Activated naive CD4-positive, alpha-beta T cell treated with Interleukin-2 at 50 U/mL for 16 hours (primary cell): ENCODE measurements at places on chromosomes 3 and 15.

DNA sequence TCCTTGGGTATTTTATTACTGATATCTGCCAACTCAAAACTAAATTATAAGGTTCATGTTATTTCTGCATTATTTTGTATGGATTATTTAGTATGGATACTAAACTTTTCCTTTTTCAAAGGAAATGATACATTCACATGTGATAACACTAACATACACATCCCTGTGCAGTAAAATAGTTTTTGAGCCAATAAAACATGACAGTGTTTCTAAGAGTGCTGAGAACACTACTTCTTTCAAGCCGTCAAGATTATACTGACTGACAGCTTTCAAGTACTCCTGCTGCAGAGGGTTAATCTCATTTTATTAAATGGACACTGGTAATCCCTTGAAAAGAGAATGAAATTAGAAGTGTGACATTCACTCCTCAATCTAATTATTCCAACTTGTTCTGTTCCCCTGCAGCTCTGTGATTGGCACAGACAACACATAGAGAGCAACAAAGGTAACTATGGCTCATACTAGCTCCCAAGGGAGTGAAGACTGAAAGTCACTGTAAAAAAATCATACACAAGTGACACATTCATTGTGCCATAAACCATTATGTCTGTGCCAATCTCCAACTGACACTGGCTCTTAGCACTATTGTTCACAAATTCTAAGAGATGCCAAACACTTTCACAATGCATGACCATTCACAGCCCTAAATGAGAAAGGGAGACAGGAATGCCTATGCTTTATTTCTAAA is 468.6 kb downstream of the SHQ1 start:
- no peak for DNase-seq

DNA sequence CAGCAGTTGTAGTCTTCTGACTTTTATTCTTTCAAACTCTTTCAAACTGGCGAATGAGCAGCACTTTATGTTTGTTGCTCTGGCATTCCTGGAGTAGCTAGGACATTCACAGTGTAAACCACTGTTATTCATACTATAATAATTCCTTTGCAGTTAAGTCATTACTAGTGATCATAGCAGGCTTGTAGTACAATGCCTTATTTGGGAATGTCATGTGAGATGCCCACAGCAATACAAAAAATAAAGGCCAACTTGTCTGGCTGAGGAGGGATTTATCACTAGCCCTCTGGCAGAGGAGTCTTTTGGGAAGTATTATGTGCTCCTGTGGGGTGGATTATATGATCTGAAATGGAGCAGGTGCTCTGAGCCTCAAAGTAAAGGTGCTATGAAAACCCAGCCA is 197.2 kb downstream of the VGLL3 start:
- no peak for DNase-seq

DNA sequence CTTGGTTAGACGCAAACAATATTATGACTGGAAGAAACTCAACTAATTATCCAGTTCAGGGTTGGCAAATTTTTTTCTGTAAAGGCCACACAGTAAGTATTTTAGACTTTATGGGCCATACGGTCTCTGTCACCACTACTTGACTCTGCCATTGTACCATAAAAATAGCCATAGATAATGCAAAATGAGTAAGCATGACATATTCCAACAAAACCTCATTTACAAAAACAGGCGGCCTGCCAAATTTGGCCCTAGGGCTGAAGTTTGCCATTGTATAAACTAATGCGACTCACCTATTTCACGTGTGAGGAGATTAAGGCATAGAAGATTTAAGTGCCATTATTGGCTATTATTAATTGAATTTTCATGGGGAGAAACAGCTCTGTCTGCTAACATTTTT is 116.8 kb upstream of the CNTN6 start:
- DNase-seq = no peak

GRCh38 chr15:80162059-80162554 is 9.3 kb downstream of the FAH start:
- no peak for DNase-seq

DNA sequence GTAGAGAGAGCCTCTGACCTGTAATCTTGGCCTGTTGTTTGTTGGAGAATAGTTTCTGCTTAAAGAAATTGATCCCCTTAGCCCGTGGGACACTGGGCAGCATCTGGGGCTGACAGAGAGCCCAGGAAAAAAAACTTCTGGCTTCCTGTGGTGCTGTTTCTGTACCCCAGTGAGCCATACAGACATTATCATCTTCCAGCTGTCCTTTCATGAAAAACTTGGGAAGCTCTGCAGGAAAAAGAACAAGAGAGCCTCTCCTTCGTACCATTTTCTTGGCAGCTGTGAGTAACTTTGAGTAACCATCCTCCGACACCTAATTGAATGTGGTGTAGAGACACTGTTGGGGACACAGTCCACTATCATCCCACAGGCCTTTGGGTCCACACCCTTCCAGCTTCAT is 333.0 kb downstream of the SHQ1 start:
- DNase-seq = no peak

DNA sequence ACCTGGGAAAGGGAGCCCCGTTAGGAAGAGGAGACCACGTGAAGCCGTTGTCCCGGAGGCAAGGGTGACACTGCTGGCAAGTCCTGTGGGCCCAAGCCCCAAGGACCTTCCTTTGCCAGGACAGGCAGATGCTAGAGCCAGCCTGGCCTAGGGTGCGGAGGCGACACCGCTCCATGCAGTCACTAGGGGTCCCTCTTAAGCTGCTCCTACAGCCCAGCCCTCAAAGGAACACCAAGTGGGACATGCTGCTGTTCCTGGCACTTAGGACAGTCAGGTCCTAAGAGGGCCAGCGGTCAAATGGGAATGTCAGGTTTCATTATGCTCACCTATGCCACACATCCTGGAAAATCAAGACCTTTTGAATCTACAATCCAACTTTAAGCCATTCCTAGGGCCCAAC is 59.7 kb downstream of the RPN1 start:
- DNase-seq = no peak

DNA sequence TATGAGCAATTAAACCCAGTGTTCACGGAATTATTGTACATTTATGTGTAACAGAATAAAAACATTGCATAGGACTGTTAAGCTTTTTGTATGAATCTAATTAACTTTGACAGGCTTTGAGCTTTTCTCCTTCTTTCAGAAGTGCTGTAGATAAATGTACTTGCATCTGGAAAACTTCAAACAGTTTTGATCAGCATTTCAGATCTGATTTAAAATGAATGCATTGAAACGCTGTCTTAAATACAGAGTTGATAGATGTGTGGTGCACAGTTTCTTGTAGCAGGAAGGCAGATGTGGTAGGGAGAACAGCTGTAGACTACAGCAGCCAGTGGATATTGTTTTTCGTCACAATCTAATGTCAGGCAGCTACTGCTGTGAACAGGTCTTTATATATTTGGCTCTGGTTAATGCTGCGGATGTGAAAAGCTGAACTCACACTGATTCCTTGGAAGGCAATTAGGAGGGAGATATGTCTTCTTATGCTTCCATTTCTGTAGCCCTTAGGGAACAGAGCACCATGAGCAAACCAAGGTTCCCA is 193.8 kb upstream of the GOLIM4 start:
- DNase-seq = no peak

GRCh38 chr15:38068626-38069391 is 134.4 kb downstream of the TMCO5A start:
- peak; percentile 4 for DNase-seq

- DNase-seq = no peak
Measured at GRCh38 chr3:141050576-141051442, at the start of gene SPSB4. Gene SPSB4, plus strand, starts transcription at chr3:141051347. Its CDS starts 14,758 bp downstream, at chr3:141066105.

DNA sequence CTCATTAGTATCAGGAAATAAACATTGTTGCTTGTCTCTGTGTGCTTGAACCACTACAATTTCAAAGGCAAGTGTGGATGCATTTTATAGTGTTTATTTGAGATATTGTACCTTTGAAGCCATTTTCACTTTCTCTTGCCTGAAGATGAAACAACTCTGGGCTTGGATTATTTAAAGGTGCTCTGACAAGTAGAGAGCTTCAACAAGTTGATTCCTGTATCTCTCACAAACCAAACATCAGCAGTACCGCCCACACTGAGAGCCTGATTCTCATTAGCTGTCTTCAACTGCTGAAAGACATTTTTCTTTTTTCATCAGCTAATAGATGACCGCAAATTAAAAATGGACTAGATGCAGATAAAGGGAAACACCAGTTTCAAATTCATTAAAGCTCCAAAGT is 806 bp upstream of the CERS3 start:
- no peak for DNase-seq

- DNase-seq = no peak
Measured at GRCh38 chr3:158167737-158168557, 58.1 kb downstream of the RSRC1 start.

GRCh38 chr3:133457025-133457424 is 57.2 kb downstream of the BFSP2 start:
- no peak for DNase-seq

DNA sequence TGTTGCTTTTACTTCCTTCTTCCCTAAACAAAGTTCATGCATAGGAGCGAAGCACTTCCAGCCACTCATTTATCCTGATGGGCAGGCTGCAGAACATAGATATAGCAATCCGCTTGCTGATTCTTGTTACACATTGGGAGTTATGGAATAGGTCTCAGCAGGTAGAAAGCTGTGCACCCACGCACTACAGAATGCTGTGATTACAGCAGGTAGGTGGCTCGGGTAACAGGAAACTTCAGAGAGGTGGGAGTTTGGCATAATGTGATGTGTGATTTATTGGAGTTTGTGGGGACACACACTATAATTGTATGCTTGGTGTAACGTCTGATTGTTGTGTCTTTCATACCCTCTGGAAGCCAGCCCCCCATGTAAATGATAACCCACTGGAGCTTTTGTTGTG is 99.2 kb upstream of the MEIS2 start:
- no peak for DNase-seq

GRCh38 chr3:28841441-28841840 is 439.4 kb upstream of the RBMS3 start:
- DNase-seq = no peak

GRCh38 chr3:128426128-128426921 is 40.4 kb downstream of the DNAJB8 start:
- DNase-seq = peak; percentile 58

DNA sequence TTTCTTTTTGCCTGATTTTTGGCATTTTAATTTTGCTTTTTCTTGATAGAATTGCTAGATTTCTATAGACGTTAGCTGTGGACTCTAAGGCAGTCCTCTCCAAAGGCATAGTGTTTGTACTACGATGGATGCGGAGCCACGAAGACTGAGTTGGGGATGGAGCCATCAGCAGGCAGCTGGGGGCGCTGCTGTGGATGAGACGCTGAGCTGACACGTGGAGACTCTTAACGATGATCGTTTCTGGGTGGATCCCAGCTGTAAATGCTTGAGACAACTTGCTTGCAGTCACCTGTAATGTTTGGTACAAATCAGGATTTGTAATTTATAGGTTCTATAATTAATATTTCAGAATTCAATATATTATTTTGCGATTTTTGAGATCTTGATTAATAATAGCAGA is 13.3 kb upstream of the PPP1R2 start:
- peak; percentile 25 for DNase-seq

DNA sequence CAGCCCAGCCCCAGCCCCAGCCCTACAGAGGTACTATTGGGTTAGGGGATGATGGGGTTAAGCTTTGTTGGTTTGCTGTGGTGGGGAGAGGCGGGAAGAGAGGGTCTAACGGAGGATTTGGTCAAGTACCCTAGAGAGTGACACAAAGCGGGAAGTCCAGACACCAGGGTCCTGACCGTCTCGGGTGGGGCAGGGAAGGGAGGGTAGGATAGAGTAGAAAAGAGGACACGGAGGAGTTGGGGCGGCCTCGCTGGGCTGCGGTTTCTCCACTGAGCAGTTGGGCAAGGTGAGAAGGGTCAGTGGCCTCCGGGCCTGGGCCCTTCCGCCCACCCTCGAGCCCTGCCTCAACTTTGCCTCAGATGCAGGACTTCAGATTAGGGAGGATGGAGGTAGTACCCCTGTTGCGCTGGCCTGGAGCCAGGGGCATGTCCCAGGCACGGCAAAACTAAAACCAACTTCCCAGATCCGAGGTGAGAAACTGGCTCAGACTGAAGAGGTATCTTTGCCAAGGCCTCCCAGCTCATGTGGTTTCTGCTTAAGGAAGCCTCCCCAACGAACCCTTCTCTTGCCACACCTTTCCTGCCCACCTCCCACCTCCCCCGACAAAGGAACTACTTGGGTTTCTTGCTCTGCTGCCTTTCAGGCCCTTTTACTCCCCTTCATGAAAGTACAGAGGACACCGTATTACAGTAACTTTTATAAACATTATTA is 551 bp downstream of the PML start:
- no peak for DNase-seq

GRCh38 chr3:102449341-102449740 is 14.5 kb downstream of the ZPLD1 start:
- DNase-seq = no peak

- no peak for DNase-seq
Measured at GRCh38 chr15:70093070-70093469, 4.6 kb downstream of the TLE3 start.

DNA sequence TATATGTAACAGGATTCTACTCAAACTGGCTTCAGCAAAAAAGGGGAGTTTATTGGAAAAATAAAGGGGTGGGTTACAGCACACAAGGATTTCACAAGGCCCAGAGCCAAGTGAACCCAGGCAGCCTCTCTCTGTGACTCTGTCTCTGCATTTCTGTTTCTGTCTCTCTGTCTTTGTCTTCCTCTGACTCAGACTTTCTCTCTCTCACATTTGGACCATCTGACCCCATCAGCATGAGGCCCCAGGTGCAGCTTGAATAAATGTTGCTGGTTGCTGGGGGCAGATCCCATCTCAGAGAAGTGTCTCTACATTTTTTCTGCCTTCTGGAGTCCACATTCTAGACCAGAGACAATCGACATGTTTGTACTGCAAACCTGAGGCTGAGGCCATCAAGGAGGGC is 45.0 kb downstream of the RPLP1 start:
- no peak for DNase-seq

GRCh38 chr3:141653847-141654246 is 84.3 kb upstream of the RNF7 start:
- DNase-seq = no peak

DNA sequence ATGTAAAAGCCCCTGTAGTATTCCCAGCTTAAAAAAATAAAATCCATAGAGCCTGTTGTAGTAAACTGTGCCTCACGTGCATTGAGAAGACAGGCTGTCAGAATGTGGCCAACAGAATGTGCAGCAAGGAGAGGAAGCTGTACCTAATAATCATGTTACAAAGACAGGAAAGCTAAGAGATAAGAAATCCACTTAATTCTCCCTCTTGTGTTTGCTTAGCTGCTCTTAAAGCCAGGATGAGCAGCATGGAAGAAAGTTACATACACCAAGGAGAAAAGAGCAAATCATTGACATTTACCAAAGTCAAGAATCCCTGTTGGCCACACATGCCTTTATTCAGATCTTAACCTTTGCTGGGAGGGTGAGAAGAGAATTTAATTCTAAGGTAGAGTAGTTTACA is 85.9 kb downstream of the TNIK start:
- DNase-seq = no peak

- DNase-seq = no peak
Measured at GRCh38 chr3:67381667-67382272, 272.6 kb downstream of the SUCLG2 start.

DNA sequence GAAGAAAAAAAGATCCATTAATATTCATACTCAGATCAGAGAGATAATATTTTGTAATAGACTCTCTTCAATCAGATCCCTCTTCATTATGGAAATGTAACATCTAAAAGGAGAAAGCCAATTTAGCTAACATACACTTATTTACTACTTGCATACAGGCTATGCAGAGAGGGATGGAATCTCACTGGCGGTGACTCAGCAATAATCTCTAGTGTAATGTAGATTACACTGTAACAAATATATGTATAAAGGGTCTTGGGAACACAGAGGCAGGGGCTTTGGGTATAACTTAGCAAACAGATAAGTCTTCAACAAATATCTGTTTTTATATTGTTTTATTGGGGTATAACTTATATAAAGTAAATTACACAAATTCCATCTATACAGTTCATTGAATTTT is 69.6 kb downstream of the CGNL1 start:
- no peak for DNase-seq
